ENCODE measurements at places on chromosomes 6 and 20.

- no peak for DNase-seq
Measured at GRCh38 chr20:13554706-13555105, 84.0 kb downstream of the TASP1 start.

GRCh38 chr20:2314759-2315439 is 19.1 kb downstream of the TGM3 start:
- no peak for DNase-seq

GRCh38 chr6:20575125-20575524 is 40.9 kb downstream of the CDKAL1 start:
- no peak for DNase-seq

GRCh38 chr6:150392452-150393220 is 23.8 kb downstream of the IYD start:
- DNase-seq, result no peak

GRCh38 chr6:42197555-42198362 is 3.0 kb upstream of the GUCA1B start:
- no peak for DNase-seq

- no peak for DNase-seq
Measured at GRCh38 chr20:15512916-15513315, 1060.3 kb downstream of the KIF16B start.

- no peak for DNase-seq
Measured at GRCh38 chr6:8029243-8029870, 34.8 kb downstream of the BLOC1S5 start.

DNA sequence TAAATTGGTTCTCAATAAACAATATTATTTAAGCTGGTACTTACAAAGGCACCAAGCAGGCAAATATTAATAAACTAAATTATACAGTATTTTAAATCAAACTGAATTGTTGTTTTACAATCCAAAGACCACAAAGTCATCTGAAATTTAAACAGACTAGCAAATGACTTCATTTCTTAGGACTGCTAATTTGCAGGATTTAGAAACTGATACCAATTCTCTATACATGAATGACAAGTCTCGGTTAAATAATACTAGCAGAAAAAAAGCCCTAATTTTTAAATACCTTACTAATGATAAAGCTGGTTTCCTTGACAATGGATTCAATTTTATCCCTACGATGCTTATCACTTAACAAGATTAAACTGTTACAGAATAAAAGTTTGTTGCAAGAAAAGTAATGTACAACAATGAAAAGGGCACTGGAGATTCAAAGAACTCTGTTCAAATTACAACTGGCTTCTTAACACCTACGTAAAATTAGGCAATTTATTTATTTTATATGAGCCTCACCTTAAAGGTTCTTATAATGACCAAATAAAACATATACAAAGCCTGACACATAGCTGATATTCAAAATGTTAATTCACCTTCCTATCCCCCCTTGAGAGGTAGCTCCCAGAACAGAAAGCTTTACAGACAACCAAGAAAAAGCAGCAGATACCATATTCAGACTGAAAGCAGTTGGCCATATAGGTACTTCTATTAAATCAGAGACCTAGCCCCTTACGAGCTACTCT is 33.1 kb downstream of the HBS1L start:
- DNase-seq, result no peak

DNA sequence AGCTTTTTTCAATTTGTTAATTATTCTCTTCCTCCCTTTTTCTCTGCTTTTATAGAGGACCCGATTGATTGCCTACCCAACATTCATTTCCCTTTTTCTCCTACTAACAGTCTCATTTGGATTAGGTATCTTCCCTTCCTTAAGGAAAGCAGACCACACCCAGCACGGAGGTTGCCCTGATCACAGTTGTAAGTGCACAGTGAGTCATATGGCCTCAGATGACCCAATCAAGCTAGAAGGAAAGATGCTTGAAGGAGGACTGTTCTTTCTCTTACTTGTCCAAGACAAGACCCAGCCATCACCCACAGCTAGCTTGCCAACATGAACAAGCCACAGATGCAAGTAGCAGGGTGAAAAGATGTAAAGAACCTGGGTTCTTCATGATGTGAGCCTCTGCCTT is 518.6 kb downstream of the PKHD1 start:
- DNase-seq, result no peak

GRCh38 chr6:139917951-139918630 is 543.6 kb upstream of the CITED2 start:
- DNase-seq, result no peak

GRCh38 chr6:166940643-166941068 is 15.7 kb downstream of the RNASET2 start:
- no peak for DNase-seq

- no peak for DNase-seq
Measured at GRCh38 chr6:141164042-141164743, 968.5 kb upstream of the GJE1 start.

GRCh38 chr20:31968291-31969126 is 558 bp downstream of the XKR7 start:
- peak; percentile 43 for DNase-seq

DNA sequence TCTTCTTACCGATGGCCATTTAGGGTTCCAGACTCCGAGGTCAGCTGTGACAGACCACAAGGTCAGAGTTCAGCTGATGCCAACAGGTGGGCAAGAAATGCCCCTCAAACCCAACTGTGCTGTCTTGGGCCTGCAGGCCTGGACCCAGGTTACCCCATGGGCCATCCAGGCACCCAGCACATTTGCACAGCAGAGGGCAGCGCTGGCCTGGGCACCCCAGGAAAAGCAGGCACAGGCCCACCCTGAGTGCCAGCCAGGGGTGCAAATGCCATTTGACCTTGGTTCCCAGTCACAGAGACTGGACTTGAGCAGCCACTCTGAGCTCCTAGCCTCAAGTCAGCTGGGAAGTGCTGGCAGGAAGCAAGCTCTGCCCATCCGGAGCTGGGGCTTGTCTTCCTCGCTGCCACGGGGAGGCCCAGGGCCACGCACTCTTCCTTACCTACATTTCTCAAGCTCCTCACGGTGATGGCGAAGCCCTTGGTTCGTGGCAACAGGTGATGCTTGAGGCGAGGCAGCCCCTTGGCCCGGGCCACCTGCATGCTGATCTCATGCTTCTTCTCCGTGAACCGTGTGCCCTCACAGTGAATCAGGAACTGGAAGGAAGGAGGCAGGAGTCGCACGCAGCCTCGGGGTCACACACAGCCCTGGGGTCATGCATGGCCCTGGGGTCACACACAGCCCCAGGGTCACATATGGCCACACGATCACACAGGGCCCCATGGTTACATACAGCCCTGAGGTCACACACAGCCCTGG is 120.8 kb downstream of the AGPAT4 start:
- no peak for DNase-seq

- no peak for DNase-seq
Measured at GRCh38 chr20:63963784-63964301, 5.9 kb downstream of the ZNF512B start.

DNA sequence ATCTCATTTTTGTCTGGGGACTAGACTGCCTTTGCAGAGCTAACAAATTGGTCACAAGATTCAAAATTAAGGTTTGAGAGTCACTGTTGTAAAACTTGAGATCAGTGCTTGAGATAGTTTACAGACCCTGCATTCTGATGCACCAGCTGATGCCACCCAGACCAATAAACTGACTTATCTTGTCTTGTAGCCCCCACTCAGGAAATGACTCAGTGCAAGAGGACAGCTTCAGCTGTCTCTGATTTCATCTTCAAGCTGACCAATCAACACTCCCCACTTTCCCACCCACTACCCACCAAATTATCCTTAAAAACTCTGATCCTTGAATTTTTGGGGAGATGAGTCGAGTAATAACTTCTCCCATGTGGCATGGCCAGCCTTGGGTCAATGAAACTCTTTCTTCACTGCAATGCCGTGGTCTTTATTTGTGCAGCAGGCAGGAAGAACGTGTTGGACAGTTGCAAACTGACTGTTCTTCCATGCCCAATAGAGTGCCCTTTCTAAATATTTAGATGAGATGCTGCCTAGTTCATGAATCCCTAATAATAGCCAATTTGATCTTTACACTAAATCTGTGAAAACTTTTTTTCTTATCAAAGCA is 48.3 kb upstream of the PROKR2 start:
- DNase-seq, result no peak

DNA sequence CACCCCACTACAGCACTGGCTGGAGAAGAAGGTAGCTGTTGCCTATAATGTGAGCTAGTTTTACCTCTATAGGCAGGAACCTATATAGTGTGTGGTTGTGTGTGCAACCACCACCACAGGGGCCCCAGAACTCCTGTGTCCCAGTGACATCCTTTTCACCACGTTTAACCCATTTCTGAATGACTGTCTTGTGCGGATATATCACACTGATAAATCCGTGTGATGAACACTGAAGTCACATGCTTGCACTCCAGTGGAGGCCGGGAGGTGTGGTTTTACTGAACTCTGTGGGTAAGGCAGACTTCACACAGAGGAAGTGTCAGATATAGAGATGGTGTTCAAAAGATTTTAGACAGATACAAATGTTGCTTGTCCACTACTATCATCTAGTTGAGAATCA is 32.5 kb downstream of the SDHAF4 start:
- no peak for DNase-seq

DNA sequence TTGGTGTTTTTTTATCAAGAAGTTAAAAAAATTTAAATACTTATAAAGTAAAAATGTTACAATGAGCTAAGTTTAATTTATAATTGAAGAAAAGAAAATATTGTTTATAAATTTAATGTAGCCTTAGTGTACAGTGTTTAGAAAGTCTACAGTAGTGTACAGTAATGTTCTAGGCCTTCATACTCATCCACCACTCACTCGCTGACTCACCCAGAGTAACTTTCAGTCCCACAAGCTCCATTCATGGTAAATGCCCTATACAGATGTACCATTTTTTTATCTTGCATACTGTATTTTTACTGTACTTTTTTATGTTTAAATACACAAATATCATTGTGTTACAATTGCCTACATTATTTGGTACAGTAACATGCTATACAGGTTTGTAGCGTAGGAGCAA is 26.0 kb downstream of the HTR1E start:
- DNase-seq, result no peak

- DNase-seq, result no peak
Measured at GRCh38 chr6:5749651-5750215, 257.0 kb downstream of the NRN1 start.

DNA sequence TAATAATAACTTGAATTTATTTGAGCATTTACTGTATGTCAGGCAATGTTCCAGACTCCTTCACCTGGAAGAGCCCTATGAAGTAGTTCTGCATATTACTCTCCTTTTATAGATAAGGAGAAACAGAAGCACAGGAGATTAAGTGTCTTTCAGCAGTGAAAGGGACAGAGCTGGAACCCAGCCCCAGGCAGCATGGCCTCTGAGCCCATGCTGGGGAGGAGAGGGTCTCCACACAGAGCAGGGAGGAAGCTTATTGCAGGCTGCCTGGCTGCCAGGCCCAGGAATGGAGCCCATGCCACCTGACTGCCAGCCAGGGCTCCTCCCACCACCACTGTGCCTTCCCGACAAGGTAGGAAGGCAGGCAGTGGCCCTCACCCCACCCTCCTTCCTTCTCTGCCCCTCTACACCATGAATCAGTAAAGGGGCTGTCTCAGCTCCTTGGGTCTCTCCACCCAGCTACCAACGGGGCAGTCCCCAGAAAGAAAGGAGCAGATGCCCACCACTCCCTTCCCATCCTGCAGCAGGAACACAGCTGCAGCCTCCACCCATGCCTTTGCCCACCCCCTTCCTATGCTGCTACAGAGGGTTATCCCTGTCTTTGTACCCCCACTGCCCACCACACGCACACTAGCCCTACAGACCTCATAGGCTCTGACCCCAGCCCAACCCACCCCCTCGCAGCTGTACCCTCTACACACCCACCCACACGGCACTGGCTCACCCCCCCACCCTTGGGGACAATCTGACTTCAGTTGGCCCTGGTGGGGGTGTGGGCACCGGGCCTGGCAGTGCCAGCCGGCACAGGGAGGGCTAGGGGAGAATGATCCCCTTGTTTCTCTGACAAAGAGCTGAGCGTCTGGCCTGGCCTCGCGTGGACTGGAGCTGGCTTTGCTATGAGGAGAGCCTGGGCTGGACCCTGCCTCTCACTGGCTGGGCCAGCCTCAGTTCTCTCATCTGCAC is 41.8 kb downstream of the TFEB start:
- DNase-seq, result no peak

DNA sequence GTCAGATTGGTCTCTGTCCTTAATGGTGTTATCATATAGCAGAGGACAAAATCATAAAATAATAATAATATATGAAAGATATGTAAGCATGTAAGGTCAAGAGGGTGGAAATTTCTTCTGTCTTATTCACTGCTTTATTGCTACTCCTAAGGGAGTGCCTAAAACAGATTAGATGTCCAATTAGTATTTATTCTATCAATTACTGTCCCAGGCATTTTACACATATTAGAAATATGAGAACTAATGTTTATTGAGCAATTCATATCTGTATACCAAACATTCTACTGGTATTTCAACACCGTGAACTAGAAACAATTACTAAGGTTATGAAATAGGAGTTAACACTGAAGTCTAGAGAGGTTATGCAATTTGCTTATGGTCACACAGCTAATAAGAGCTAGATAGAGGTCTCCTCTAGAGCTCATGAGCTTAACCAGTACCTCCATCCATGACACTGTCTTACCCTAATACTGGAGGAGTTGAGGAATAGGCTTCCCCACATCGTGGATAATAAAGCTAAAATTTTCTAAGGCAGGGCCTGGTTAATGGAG is 302.3 kb downstream of the PLCB1 start:
- no peak for DNase-seq

GRCh38 chr20:23021541-23021940 is 13.6 kb upstream of the SSTR4 start:
- no peak for DNase-seq
